ENCODE measurements at places on chromosomes 6 and 20.

- no peak for DNase-seq
These were observed 50.0 kb downstream of the SOBP start for GRCh38 chr6:107539849-107540464.

DNA sequence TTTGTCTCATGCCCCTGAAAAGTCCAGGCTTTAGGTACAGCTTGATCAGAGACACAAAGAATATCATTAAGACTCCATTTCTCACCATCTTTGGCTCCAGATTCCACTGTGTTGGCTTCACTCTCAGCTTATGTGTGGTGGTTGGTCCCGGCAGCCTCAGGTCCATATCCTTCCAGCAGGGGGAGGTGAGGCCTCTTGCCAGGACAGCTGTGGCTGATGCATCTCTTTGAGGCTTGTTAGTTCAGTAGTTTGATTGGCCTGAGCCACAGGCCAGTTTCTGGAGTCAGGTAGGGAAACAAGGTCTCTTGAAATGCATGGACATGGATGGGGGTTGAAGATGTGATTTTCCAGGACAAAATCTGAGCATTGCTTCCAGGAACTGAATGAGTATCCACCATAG is 62.4 kb downstream of the JAG1 start:
- DNase-seq, result no peak

DNA sequence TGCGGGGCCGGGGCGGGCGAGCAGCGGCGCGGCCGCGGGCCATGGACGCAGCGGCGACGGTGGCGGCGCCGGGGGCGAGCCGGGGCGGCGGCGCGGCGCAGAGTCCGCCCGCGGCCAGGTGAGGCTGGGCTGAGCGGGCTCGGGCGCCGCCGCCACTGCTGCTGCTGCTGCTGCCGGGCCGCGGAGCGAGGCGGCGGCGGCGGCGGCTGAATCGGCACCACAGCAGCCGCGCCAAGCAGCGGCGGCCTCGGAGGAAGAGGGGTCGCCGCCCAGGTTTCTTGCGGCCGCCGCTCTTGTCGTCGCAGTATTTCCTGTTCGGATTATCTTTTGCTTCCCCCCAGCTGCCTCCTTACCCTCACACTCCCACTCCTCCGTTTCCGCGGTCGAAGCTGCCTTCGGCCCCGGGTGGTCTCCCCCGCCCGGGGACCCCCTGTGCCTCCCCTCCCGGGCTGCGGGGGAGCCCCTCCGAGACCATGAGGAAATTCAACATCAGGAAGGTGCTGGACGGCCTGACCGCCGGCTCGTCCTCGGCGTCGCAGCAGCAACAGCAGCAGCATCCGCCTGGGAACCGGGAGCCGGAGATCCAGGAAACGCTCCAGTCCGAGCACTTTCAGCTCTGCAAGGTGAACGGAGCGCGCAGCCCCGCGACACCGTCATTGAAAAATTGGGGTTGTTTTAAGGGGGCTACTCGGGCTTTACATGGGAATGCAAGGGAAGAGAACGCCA is at the start of gene STXBP5:
Gene STXBP5, plus strand, starts transcription at position 358 of the 726 bp plus-strand sequence. Its CDS starts 116 bp downstream, at position 474.
- peak; percentile 75 for DNase-seq

GRCh38 chr20:34626992-34627391 is 49.9 kb downstream of the PIGU start:
- no peak for DNase-seq

DNA sequence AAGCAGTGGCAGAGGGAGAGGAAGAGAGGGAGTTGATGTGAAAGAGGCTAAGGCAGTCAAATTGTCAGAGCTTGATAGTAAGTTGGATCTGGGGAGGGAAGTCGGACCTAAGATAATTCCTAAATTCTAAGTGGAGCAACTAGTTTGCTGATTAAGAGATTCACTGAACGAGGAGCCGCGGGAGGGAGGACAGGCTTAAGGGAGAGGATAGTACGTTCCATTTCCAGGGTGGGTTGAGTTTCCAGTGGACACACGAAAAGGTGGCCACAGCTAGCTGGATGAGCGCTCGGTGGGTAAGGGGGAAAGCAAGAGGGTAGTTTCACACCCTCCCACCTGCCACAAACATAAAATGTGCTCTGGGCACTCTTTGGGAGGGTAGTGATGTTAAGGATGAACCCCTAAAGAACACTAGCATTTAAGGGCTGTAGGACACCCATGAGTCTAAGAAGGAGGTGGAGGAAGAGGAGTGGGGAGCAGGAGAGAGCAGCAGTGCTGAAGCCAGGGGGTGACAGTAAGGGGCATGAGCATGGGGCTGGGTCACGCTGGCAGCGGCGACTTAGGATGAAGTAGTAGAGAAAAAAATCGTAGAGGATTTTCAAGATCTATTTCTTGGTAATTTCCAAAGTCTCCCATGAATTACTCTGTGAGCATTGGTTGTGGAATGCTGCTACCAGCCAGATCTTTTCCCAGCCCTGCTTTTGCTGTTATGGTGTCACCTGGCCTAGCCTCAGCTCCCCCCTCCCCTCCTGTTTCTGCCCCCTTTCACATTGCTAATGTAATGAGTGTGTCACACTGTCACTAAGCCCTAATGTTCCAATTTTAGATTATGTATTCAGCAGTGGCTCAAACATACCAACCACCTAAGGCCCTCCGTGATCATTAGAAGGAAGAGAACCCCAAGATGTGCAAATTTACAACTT is 21.4 kb downstream of the ACTR5 start:
- DNase-seq, result no peak

- DNase-seq, result no peak
These were observed 194.5 kb upstream of the PLN start for GRCh38 chr6:118353564-118353963.

DNA sequence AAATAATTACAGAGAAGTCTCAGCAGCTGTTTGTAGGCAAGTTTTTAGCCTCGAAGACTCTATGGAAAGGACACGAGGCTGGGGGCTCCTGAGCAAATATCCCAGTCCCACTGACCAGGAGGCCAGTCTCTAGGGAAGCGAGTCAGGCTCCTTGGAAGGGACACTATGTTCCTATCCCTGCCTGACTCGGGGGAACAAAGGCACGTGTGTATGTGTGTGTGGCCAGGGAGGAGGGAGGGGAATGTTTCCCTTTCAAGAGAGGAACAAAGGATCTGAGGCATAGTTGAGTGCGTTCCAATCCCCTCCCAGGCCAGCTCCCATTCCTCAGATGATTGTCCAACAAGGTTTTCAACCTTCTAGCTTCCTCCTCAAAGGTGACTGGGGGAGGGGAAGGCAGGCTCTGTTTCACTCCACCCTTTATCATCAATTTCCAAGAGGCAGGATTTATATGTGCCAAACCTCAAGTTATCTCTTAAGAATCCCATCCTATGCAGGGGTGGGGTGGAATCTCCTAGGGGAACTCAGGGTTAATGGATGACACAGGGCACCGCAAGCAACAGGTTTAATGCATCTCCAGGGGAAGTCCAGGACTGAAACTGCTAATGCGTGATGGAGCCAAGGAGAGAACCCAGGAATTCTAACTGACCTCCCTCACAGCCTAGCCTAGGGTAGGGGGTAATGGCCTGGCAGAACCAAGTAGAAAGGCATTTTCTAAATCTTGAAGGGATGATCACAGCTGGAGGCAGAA is 9.9 kb downstream of the BCL2L1 start:
- DNase-seq, result no peak

Data from CD4-positive, alpha-beta T cell (primary cell).